ENCODE measurements at places on chromosomes 1 and 21.

DNA sequence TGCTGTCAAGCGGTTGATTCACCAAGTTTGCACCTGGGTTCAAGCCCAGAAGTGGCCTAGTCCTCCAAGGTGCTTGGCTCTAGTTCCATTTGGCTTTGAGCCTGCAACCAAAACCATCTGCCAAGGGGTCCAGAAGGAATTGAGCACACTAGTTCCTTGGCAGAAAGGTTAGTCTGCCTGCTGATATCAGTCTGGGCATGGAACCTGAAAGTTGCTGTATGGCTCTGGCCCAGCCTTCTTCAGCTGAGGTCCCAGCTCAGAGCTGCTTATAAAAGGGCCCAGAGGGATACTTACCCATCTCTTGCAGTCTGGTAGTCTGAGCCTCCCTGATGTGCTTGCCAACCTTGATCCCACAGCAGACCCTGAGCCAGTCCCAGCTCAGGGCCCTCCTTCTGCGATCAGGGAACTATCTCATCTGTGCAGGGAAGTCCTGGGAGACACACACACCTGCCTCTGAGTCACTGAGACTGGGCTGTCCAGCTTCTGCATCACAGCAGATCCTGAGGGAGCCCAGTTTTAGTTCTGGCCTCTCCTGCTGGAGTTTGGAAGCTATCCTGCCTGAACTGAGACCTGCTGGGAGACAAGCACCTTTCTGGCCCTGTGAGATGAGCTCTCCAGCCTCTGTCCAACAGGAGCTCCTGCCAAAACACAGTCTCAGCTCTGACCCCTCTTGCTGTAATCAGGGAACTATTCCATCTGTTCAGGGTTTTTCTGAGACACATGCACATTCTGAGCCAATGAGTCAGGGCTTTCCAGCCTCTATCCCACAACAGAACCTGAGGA lies 75.8 kb downstream of the CTH start:
- DNase-seq: no peak

DNA sequence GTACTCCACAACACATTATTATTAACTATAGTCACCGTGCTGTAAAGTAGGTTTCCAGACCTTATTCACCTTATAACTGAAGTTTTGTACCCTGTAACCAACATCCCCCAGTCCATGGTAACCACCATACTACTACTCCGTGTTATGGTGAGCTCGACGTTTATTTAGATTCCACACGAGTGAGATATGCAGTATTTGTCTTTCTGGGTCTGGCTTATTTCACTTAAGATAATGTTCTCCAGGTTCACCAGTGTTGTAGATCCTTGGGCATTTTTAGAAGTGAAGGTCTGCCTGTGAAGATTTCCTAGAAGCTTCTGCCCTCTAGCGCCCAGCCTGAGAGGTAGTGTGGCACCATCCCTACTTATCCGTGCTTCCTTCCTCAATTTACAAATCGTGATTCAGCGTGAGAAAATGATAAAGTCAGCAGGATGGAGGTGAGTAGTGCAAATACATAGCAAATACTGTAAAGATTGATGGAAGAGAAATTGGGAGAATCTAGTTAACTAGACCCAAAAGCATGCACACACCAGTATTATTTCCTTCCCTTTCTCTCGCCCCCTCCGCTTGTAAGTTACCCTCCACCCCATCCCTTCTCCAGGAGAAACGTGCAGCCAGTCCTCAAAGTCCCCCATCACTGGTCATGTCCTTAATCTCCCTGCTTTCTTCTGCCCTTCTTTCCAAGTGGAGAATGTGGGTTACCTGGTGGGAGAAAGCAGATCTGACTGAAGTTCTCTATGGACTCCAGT lies 36.0 kb upstream of the DISC1 start:
- peak; percentile 100 for DNase-seq

DNA sequence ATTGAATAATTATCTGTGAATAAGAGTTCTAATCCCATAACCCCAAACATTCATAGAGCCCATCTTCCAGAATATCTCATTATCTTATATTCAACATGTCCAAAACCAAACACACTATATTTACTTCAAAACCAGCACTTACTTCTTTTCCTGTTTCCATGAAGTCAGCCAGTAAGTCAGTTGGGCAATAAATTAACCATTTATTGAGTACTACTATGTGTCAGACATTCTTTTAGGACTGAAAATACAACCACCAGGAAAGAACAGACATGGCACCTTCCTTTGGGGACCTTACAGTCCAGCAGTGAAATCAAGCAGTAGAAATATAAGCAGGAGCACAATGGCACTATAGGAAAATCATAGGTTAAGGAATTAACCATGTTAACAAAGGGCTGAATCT lies 8.8 kb downstream of the AK5 start:
- DNase-seq: no peak

GRCh38 chr21:25939396-25939761 lies 204.6 kb downstream of the GABPA start:
- no peak for DNase-seq

DNA sequence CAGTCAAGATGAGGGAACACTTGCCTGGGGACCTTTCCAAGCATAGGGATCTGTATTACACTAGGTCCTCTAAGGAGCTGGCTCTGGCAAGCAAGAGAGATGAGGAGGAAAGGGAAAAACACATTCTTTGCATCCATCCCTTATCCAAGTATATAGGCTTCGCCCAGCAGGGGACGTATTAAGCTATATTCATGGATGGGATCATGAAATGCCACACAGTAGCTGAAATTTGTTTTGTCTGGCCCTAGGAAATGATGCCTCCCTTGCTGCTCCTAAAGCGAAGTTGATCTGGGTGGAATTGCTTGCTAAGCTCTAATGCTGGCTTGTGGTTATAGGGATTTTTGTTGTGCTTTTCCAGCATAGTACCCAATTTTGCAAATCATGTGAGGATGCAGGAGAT lies 32.1 kb downstream of the CENPF start:
- no peak for DNase-seq

GRCh38 chr1:25807480-25808390 lies 7.7 kb downstream of the SELENON start:
- no peak for DNase-seq

GRCh38 chr1:40634901-40635655 lies 30.4 kb downstream of the RIMS3 start:
- no peak for DNase-seq

DNA sequence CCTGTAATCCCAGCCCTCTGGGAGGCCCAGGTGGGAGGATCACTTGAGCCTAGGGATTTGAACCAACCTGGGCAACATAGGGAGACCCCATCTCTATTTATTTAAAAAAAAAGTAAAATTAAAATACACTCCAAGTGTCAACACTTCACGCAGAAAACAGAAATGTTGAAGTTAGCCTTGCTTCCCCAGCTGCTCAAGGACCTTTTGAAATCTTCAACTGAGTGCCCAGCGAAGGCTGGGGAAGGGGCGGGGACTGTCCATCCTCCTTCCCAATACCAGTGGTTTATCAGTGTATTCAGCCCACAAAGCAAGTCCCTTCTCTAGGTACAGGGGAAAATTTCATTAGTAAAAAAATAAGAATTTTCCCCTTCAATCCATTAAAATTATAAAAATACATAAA lies 2.2 kb upstream of the DNAJC28 start:
- DNase-seq: no peak

GRCh38 chr1:72489801-72490200 lies 207.5 kb upstream of the NEGR1 start:
- no peak for DNase-seq

DNA sequence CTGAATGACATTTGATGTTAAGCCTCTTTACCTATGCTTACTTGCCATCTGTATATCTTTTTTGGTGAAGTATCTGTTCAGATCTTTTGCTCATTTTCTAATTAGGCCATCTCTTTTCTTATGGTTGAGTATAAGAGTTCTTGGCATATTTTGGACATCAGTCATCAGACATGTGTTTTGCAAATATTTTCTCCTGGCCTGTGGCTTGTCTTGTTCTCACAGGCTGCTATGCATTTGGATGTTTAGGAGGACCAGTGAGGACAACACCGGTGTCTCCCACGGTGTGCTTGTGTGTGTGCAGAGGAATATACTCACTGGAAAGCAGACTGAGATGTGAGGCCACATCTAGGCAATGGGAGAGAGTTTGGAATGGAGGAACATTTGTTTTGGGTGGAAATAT lies 87.1 kb upstream of the LYST start:
- no peak for DNase-seq

DNA sequence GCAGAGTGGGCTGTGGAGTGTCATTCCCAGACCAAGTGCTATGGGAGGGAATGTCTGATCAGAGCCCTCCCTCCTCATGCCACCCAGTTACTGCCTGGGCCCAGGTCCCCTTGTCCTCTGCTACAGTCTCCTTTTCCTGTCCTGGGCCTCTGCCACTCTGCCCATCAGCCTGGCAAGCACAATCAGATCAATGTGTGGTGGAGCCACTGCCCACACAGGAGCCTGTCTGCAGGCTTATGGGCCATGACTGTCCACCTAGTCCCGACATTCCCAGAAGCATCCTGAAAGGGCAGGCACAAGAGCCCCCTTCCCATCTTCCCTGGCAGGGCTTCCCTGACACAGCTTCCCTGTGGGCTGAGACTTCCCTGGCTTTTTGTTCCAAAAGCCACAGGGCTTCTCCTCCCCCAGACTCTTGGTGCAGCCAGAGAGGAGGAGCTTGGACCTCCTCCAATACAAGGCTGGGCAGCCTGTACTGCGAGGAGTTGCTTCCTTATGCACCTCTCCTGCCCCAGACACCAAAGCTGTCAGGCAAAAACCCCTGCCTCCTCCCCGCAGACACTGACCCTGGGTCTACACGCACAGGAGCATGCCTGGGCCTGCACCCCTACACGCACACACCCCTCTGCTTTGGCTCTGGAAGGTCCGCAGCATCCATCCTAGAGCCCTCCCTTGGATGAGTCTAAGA lies 29.2 kb upstream of the CNTN2 start:
- DNase-seq: peak; percentile 91

DNA sequence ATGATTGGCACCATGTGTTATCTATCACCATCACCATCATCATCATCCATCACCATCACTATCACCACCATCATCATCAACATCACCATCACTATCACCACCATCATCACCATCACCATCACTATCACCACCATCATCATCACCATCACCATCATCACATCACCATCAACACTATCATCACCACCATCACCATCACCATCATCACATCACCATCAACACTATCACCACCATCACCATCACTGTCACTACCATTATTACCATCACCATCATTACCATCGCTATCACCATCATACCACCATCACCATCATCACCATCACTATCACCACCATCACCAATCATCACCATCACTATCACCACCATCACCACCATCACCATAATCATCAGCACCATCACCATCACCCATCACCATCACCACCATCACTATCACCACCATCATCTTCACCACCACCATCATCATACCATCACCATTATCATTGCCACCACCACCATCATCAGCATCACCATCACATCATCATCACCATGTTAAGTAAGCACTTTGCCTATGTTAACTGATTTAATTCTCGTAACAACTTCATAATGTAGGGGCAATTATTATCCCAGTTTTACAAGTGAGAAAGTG lies 112.8 kb downstream of the LIPI start:
- DNase-seq: no peak

DNA sequence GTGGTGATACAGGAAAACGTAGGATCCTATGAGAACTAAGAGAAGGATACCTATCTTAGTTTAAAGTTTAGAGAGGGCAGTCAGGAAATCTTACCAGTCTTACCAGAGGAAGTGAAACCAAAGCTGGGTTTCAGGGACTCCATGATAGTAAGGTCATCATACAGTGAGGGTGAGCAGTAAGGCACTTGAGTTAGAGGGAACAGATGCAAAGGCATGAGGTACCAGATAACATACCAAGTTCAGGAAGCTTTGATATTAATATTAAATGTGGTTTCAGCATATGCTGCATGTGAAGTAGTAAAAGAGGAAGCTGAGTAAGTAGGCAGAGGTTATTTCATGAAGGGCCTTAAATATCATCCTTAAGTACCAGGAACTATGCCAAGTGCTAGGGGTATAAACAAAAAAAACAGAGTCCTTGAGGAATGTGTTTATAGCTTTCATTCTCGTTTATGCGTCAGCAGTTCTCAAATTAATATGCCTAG lies 16.9 kb downstream of the ATG4C start:
- no peak for DNase-seq

DNA sequence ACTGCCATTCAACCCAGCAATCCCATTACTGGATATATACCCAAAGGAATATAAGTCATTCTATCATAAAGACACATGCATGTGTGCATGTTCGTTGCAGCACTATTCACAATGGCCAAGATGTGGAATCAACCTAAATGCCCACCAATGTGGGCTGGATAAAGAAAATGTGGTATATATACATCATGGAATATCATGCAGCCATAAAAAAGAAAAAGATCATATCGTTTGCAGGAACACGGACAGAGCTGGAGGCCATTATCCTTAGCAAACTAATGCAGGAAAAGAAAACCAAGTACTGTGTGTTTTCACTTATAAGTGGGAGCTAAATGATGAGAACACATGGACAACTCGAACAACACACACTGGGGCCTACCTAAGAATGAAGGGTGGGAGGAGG lies 123.7 kb downstream of the CDC7 start:
- DNase-seq: no peak

GRCh38 chr1:12015499-12015898 lies 3.8 kb upstream of the MIIP start:
- no peak for DNase-seq

DNA sequence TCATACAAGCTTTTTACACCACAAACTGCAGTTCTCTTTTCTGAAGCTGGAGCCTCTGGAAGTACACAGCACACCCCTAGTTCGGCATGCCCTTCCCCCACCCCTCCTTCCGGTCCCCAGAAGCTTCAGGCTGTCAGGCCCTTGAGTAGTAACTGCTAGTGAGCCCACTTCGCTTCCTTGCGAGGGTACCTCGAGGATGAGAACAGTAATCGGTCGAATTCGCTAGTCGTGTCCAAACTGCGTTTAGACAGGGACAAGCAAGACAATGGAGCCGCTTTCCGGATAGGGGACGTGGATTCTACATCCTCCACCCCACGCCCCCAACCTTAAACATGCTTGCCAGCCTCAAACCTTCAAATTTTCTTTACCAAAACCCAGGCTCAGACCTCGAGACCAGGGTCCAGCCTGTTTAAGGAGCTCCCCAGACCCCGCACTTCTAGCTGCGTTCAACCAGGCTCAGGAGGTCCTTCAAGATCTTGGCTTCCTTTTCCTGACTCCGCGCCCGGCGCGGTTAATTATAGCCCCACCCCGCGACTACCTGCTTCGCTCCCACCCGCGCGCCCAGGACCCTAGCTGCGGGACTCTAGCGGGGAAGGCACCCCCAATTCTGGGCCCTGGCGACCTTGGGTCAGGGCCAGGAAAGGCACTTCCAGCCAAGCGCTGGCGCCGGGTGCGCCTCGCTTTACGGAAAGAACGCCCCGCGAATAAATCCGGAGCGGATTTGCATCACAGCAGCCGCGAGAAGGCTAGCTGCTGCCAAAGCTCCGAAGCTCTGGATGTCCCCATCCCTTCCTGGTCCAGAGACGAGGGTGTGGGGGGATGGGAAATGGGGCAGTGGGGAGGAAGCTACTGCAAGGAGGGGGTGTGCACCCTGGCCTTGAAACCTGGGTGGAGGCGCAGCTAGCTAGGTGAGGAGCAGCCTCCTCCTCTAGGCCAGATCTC lies 8.1 kb upstream of the TSPAN1 start:
- no peak for DNase-seq

- peak; percentile 87 for DNase-seq
Measured at GRCh38 chr1:113978863-113979702, at the start of gene OLFML3. Gene OLFML3 (plus strand): TSS chr1:113979474. CDS start chr1:113979517, 43 bp downstream.

GRCh38 chr1:60911966-60912697 lies 170.2 kb upstream of the NFIA start:
- peak; percentile 85 for DNase-seq

- DNase-seq: no peak
Measured at GRCh38 chr1:101522486-101522885, 285.7 kb downstream of the S1PR1 start.
